ENCODE measurements at places on chromosomes 7 and 10.

- no peak for DNase-seq
Measured at GRCh38 chr10:60618861-60619260, 159.4 kb upstream of the CDK1 start.

GRCh38 chr10:64867501-64867962 is 1346.3 kb downstream of the REEP3 start:
- no peak for DNase-seq

GRCh38 chr7:104469166-104469820 is 140.9 kb downstream of the LHFPL3 start:
- no peak for DNase-seq

- DNase-seq, result no peak
Measured at GRCh38 chr7:144513334-144513733, 109.8 kb upstream of the NOBOX start.

- no peak for DNase-seq
Measured at GRCh38 chr10:124364674-124365073, 54.0 kb downstream of the OAT start.

DNA sequence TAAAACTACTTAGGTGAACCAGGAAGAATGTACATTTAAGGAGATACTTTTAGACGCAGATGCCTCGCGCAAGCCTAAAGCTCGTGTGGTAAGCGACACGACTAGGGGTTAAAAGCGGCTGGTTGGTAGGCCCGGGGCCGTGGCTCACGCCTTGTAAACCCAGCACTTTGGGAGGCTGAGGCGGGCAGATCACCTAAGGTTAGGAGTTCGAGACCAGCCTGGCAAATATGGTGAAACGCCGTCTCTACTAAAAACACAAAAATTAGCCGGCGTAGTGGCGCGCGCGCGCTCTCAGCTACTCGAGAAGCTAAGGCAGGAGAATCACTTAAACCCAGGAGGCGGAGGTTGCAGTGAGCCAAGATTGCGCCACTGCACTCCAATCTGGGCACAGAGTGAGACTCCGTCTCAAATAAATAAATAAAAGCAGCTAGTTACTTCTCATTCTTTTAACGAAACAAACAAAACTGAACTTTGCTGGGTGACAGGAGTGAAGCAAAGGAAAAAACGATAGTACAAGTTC is 879 bp downstream of the NUDT5 start:
- no peak for DNase-seq

DNA sequence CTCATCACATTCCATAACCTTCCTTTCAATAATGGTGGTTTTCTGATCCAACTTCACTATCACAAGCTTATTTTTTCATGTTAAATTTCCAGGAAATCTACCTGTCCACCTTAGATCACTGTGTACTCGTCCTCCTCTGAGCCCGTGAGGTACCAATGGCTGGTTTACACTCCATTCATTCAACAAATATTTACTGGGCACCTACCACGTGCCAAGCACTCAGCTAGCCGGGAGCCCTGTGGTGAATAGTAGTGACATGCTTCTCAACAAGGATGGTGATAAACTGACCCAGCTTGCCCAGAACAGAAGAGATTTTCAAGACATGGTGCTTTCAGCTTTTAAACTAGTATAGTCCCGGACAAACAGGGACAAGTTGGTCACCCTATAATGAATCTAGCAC is 98.2 kb downstream of the FAM204A start:
- DNase-seq, result no peak

- no peak for DNase-seq
Measured at GRCh38 chr7:6359734-6360133, 87.3 kb upstream of the CYTH3 start.

DNA sequence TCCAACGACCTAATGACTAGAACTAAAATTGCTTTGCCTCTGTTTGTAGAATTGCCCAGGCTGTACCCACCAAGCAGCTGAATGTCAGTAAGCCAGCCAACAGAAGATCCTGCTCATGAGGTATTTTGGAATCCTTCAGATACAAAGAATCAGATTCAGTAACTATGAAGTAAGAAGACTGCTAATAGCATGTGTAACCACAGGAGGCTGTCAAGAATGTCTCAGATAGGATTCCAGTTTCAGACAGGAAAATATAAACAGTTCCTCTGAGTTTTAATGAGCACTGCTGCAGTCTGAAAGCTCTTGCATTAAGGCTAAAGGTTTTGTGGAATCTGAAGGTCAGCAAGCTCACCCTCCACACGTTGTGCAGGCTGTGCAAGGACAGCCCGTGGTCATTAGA is 112.6 kb upstream of the ADAM12 start:
- DNase-seq, result no peak

GRCh38 chr10:65430979-65431378 is 1494.9 kb upstream of the LRRTM3 start:
- DNase-seq, result no peak

DNA sequence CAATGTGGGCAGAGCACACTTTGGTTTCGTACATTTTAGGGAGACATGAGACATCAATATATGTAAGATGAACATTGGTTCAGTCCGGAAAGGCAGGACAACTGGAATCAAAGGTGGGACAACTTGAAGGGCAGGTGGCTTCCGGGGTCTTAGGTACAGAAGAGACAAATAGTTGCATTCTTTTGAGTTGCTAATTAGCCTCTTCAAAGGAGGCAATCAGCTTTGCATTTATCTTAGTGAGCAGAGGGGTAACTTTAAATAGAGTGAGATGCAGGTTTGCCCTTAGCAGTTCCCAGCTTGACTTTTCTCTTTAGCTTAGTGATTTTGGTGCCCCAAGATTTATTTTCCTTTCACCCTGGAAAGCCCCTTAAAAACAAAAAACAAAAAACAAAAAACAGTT is 21.3 kb downstream of the ZNF487 start:
- no peak for DNase-seq

- no peak for DNase-seq
Measured at GRCh38 chr7:151313857-151314256, 27.8 kb upstream of the NUB1 start.

DNA sequence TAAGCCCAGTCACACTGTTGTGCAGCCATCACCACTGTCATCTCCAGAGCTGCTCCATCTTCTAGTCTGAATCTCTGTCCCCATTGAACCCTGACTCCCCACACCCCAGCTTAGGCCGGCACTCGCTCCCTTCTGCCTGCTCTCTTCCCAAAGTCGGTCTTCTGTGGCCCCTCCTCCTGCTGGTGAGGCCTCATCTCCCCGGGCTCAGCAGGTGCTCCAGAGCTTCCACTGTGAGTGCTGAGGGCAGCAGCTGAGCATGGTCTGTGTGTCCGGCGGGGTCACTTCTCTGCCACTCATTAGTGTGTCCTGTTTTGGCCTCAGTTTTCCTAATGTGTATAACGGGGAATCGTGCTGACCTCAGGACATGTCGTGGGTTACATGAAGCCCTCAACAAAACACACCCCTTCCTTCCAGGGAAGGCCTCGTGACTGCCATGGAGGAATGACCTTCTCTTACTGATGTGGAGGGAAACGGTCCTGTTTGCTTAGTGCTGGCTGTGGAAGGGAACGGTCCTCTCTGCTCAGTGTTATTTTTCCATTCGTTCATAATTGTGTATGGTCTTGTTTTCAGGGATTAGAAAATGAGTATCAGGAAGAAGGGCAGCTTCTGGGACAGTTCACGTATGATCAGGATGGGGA is 4.3 kb upstream of the GET4 start:
- DNase-seq, result no peak

DNA sequence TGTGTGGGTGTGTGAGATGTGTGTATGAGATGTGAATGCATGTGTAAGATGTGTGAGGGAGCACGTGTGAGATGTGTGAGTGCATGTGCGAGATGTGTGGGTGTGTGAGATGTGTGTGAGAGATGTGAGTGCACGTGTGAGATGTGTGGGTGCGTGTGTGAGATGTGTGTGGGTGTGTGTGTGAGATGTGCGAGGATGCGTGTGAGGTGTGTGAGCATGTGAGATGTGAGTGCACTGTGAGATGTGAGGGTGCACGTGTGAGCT is 31.0 kb downstream of the PPIF start:
- no peak for DNase-seq

DNA sequence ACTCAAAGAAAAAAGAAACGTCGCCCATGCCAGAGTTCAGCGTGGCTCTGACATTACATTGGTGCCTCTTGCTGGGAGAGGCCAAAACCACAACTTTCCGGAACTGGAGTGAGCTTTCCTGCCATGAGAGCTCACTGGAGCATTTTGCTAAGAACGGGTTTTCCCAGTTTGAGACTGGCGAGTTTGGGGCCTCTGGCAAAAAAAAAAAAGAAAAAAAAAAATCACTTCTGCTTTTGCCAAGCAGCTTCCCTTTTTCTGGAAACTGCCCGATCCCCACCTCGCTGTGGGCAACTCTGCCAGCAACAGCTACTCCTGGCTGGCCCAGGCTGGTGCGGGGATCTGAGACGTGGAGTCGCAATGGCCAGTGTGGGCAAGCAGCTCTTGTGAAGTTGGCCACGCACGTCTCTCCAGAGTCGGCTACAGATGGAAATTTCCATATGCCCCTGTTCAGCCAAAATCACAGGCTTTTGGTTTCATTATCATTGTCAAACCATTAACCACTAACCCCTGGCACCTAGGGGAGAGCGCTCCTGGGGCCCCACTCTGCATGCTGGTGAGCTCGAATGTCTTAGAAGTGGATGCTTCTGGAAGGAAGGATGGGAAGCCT is 25.7 kb downstream of the PRKAG2 start:
- no peak for DNase-seq

DNA sequence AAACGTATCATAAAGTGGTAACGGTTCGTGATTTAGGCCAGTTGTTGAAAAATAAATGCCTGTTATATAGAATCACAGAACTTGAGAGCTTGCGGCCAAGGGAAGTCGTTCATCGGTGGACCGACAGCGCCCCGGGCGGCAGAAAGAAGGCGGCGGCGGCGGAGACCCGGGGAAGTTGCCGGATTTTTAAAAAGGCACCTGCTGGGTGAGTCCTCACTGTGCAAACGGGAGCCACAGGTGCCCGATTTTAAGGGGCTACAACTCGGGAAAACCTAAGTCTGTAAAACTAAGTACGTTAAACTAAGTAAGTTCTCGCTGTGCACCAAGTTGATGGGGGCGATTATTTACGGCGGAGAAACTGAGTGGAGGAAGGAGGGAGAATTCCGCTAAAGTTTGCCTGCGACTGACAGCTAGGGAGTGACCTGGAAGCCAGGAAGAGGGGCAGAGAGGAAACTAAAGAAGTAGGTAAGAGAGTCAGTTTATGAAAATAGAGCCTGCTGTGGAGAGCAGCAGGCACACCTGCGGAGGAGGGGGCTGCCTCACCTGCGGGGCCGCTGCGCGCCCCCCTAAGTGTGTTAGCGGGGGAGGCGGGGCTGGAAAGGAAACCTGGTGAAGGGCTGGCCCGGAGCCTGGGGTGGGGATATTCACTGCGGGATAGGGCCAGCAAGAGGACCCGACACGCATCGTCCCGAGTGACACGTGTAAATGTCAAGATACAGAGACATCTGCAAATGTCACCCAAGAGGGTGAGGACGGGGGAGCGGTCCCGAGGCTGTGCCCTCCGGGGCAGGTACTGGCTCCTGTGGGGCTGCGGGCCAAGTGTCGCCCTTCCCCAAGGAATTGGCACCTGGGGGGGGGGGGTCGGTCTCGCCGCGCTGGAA is 996 bp downstream of the ADAM12 start:
- DNase-seq, result no peak

DNA sequence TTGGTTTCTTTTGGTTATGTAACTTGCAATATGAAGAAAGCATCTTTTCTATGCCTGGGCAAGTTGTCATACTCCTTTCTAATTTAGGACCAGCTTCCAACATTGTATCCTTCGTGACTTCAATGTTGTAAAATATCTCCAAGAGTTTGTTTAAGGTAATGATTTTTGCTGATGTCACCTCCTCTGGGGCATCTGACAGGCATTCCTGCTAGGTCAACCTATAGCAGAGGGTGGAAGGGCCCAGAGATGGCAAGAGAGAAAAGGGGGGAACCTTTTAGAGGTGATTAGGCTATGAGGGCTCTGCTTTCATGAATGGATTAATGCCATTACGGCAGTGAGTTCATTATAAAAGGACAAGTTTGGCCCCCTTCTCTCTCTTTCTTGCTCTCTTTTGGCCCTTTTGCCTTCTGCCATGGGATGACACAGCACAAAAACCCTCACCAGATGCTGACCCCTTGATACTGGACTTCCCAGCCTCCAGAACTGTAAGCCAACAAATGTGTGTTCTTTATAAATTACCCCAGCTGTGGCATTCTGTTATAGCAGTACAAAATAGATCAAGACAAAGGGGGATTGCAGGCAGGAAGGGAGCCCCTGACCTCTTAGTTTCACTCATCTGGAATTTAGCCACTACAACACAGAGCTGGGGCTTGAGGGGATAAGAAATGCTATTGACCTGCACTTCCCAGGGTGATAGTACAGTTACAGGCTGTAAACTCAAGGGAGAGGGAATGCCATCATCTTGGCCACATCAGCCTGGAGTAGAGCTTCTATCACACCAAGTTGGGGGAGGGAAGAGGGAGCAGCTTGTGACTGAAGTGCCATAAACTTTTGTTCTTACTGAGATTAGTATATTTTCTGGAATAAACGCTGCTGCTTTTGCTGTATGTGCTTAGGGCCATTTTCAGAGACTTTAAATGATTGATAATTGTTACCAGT is 195.9 kb downstream of the CFTR start:
- DNase-seq, result no peak

GRCh38 chr10:25811052-25811685 is 122.9 kb upstream of the MYO3A start:
- DNase-seq, result no peak

DNA sequence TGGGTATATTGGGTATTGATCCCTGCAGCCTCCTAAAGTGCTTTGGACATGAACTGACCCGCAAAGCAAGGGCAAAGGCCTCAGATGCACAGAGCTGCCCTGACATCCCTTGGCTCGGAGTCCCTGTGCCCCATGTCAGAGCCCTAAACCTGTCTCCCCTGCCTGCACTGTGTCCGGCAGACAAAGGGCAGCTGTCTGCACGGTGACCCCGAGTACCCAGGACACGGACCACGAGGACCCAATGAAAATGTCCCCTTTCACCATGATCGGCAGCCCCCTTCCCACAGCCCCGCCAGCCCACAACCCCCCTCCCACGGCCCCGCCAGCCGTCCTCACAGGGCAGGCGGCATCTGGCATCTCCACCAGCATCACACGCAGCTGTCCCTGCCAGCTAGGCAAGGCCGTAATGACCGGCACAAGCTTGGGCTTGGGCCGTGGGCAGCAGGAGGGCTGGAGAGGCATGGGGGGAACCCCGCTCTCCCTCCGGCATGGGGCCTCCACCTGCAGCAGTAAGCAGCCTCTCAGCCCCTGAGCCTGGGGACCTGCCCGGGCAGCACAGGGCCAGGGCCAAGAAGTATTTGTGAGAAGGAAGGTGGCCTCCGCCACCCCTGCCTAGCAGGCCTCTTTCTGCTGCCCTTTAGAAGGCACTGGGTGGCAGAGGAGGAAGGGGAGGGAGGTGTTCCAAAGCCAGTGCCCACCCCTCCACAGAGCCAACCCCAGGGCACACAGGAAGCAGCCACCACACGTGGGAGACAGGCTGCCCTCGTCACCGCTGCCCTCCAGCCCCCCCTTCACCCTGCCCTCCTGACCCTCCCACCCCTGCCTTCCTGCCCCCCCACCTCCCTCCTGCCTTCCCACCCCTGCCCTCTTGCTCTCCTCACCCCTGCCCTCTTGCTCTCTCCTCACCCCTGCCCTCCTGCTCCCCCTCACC is 10.1 kb downstream of the NUDT1 start:
- DNase-seq, result no peak

GRCh38 chr7:150945853-150946420 is 32.2 kb downstream of the KCNH2 start:
- DNase-seq, result no peak

Data from stimulated activated CD8-positive, alpha-beta memory T cell treated with anti-CD3 and anti-CD28 coated beads, Interleukin-4, amount 100 ng/mL, for 1 hour (primary cell).